Spleen (tissue), 13 donors: ENCODE measurements at places on chromosomes 7 and 10.

GRCh38 chr7:36723951-36724664 is at the start of gene AOAH:
TSS of gene AOAH (minus strand) at chr7:36724494. CDS start at chr7:36724148, 346 bp downstream.
- H3K27me3 ChIP-seq: no peaks in the 10 kb centered on the region
- H3K27ac ChIP-seq: peak within 1 kb of the TSS; percentile 85
- no peaks in the 10 kb centered on the region for H3K36me3 ChIP-seq
- DNase-seq: peak; percentile 94
- peaks cover 72% of the 10 kb centered on the region for H3K4me1 ChIP-seq

GRCh38 chr10:84427903-84428650 is 99.7 kb downstream of the CCSER2 start:
- DNase-seq: no peak
- H3K27me3 ChIP-seq: no peaks in the 10 kb centered on the region
- no peak overlapping the region for H3K27ac ChIP-seq
- H3K36me3 ChIP-seq: no peaks in the 10 kb centered on the region
- H3K4me3 ChIP-seq: no peak overlapping the region

GRCh38 chr10:3178042-3178441 is 5.5 kb upstream of the PITRM1 start:
- no peak overlapping the region for H3K4me3 ChIP-seq
- H3K27me3 ChIP-seq: no peaks in the 10 kb centered on the region
- no peaks in the 10 kb centered on the region for H3K36me3 ChIP-seq
- no peak for DNase-seq
- H3K4me1 ChIP-seq: no peaks in the 10 kb centered on the region

DNA sequence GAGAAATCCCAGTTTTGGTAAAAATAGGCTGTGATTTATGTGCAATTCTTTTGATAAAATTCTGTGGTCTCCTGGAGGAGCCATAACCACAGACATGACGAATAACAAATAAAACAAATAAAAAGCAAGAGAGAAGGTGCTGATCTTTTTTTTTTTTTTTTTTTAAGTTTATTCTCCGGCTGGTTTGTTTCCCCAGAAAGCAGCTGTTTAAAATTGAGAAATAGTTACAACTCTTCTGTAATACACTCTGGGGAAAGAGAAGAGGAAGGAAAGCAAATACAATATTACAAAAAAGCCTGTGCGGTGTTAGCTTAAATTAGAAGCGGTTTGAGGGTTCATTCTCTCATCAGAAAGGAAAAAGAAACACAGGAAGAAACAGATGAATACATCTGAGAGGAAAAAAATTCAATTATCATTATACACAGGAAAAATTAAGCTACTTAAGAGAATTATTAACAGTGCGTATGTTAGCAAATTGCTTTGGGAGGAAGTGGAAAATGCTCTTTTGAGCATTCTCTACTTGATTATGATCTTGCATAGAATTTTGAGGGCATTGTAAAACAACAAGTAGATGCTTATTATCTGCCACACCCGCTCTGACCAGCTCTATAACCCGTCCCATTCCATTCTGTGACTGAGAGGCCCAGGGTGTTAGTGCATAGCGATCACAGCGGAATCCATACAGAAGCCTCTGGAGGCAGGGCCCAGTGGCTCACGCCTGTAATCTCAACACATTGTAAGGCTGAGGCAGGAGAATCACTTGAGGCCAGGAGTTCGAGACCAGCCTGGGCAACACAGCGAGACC is 40.6 kb upstream of the WAC start:
- H3K4me3 ChIP-seq: no peak overlapping the region
- no peaks in the 10 kb centered on the region for H3K36me3 ChIP-seq
- no peaks in the 10 kb centered on the region for H3K27me3 ChIP-seq

- H3K27me3 ChIP-seq: no peaks in the 10 kb centered on the region
- DNase-seq: no peak
- H3K36me3 ChIP-seq: no peaks in the 10 kb centered on the region
- no peak overlapping the region for H3K27ac ChIP-seq
- no peaks in the 10 kb centered on the region for H3K4me1 ChIP-seq
These were observed 249.4 kb downstream of the CRPPA start for GRCh38 chr7:16171928-16172327.

- DNase-seq: no peak
- no peaks in the 10 kb centered on the region for H3K27me3 ChIP-seq
- no peaks in the 10 kb centered on the region for H3K4me1 ChIP-seq
- H3K36me3 ChIP-seq: no peaks in the 10 kb centered on the region
- H3K4me3 ChIP-seq: no peak overlapping the region
These were observed 361.4 kb upstream of the NPSR1 start for GRCh38 chr7:34296663-34297062.

DNA sequence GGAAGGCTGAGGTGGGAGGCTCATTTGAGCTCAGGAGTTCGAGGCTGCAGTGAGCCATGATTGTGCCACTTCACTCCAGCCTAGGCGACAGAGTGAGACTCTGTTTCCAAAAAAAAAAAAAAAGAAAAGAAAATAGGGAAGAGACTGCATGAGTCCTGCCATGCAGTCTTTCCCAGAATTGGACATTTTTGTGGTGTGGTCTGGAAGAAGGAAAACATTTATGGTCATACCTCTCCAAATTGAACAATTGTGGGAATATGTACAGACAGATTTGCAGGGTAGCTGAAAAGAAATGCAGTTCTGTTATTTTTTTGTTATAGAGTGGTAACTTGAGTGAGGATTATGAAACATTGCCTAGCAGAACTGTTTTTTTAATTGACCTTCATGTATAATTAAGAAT is 198.1 kb downstream of the AUTS2 start:
- H3K27ac ChIP-seq: no peak overlapping the region
- no peak for DNase-seq
- H3K4me1 ChIP-seq: peaks cover 14% of the 10 kb centered on the region
- H3K27me3 ChIP-seq: no peaks in the 10 kb centered on the region
- no peaks in the 10 kb centered on the region for H3K36me3 ChIP-seq
- no peak overlapping the region for H3K4me3 ChIP-seq

DNA sequence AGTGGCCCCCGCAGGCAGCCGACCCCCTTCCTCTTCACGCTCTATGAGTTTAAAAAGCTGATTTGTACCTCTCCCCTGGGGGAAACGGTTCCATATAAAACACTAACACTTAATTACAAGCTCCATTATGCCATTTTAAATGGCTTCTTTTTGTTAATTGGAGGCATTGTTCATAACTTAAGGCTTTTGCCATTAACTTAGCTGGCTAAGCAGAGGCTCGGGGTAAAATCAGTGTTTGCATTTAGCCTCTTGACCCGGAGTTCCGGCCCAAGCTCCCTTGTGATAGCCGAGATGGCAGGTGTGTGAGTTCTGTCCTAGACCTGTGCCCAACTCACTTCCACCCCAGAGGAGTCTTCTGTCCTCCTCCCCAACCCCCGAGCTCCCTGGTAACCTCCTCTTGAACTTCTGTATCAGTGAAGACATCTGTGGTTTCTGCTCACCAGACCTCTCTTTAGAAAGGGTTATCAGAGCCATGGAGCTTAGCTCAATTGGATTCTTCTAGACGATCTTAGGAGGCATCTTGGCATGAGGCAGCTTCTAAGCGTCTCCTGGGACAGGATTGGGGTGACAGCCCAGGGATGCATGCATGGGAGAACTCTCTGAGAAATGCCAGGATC is 34.2 kb upstream of the SH2B2 start:
- no peaks in the 10 kb centered on the region for H3K27me3 ChIP-seq
- H3K4me1 ChIP-seq: no peaks in the 10 kb centered on the region
- no peak overlapping the region for H3K27ac ChIP-seq
- H3K4me3 ChIP-seq: no peak overlapping the region
- DNase-seq: no peak

DNA sequence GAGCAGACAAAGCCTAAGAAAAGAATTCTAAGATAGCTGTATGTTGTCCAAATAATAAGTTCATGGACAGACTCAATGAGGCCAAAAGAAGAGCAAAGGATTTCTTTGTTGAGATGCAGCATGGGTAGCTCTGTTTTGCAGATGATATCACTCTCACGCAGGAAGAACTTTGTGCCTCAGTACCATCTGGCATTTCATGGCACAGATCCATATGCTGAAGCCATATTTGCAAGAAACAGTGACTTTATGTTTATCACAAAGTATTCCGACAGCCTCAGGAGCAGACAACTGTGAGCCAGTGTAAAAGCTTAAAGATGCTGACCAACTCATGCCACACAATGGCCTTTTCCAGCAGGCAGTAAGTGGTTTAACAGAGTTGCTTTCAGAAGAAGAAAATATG is 45.5 kb upstream of the RNF148 start:
- no peak overlapping the region for H3K27ac ChIP-seq
- no peaks in the 10 kb centered on the region for H3K36me3 ChIP-seq
- H3K4me3 ChIP-seq: no peak overlapping the region
- no peaks in the 10 kb centered on the region for H3K4me1 ChIP-seq
- H3K27me3 ChIP-seq: no peaks in the 10 kb centered on the region
- no peak for DNase-seq
